ENCODE measurements at places on chromosomes 5 and 9.

GRCh38 chr5:33367416-33367815, 73.3 kb upstream of the TARS1 start:
- no peak for DNase-seq

GRCh38 chr5:67774267-67774552, 441.3 kb upstream of the PIK3R1 start:
- no peak for DNase-seq

DNA sequence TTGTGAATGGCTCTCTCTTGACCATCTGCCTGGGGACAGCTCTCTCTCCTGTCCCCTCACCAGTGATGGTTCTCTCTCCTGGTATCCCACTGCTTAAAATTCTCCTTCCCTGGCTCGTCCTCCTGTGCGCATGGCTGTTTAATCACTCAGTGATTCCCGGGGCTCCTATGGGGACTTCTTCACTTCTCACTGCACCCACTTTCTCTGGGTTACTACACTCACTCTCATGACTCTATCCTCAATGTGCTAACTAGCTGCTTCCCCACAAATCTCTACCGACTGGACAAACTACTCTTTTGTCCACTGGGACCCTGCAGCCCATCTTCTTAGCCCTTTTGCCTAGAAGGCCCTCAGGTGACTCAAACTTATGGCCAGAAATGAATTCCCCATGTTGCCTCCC, 89.1 kb upstream of the TBC1D2 start:
- DNase-seq: no peak

- no peak for DNase-seq
Observed at GRCh38 chr5:53091289-53091688, 18.3 kb downstream of the MOCS2 start.

GRCh38 chr9:124248066-124248465, 9.7 kb upstream of the NEK6 start:
- DNase-seq: no peak

DNA sequence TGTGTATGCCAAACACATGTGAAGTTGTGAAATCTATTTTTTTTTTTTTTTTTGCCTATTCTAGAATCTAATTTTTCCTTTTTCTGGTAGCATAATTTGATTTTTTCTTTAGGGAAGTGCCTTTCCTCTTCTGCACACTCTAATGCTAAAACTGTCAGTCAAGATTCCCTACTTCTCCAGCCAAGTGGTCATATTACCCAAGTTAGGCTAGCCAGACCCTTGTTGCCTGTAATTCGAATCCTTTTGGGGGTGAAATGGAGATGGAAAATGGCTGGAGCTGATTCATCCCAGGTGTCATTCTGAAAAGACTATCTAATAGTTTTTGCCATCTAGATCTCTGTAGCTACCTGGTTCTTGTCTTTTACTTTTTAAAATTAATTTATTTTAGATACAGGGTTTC, 24.8 kb upstream of the UBAP1 start:
- no peak for DNase-seq

GRCh38 chr9:2599896-2600295, 21.7 kb upstream of the VLDLR start:
- no peak for DNase-seq

DNA sequence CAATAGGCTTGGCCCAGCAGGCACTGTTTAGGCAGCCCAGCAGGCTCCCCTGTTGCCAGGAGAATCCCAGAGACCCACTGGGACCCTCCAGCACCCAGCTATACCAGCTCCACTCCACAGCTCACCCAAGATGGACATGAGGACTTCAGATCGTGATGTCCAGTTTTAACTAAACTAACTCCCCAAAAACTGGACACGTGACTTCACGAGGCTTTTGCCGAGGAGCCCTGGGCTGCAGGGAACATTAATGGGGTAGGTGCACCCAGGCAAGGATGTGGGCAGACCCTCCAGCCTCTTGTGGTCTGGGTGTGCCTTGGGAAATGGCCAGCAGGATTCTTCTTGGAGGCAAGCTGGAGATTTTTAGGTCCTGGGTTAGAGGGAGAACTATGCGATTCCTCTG, 8.9 kb upstream of the NKD2 start:
- DNase-seq: no peak

DNA sequence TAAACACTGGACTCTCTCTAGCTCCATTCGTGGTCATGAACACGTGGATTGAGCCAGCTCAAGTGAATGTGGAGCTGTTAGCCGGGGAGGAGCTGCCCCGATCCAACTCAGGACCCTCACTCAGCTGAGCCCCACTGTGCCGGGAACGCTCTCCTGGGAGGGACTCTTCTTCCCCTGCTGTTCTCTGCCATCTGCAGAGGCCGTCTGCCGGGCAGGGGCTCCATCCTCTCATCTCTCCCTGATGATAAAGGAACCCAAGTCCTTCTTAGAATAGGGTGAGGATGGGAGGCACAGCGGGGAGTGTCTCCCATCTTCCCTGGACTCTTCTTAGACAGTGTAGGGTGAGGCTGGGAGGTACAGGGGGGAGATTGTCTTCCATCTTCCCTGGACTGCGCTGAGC, 120.5 kb upstream of the IRX4 start:
- DNase-seq: no peak

- no peak for DNase-seq
Observed at GRCh38 chr5:891117-891836, 1.3 kb downstream of the BRD9 start.

GRCh38 chr5:169697976-169698375, 60.9 kb downstream of the DOCK2 start:
- no peak for DNase-seq

DNA sequence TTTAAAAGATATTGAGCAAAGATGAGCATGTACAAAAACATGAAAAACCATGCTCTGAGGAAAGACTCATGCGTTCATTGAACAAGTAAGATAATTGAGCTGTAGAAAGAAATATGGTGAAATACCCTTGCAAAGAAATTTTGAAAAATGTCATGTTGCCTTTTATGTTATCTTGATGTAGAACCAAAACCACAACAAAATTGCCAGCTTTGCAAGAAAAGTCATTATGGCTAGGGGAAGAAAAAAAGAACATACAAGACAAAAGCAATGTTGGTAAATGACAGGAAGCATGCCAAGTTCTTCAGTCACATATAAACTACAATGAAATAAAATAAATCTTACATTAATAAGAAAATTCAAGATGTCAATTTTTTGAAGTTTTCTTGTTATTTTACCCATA, 368.0 kb downstream of the IRX1 start:
- no peak for DNase-seq

- DNase-seq: no peak
Observed at GRCh38 chr5:3268760-3269330, 326.8 kb upstream of the IRX1 start.

DNA sequence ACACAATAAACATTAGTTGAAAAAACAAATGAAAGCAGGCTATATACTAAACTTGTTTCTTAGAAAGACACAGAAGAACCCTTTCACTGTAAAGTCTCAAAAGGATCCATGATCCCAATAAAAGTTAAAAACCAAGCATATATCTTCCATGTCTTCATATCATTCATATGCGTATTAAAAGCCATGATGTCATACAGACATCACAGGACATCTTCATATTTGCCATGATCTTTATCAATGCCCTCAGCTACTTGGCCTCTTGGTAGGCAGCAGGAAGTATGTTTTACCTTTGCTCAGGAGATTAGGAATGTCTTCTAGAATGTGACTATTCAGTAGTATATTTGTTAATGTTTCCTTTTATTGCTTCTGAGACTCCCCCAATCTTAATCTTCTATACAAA, 16.8 kb downstream of the AP3B1 start:
- DNase-seq: no peak

GRCh38 chr5:170865622-170866021, 3.8 kb downstream of the RANBP17 start:
- DNase-seq: no peak

DNA sequence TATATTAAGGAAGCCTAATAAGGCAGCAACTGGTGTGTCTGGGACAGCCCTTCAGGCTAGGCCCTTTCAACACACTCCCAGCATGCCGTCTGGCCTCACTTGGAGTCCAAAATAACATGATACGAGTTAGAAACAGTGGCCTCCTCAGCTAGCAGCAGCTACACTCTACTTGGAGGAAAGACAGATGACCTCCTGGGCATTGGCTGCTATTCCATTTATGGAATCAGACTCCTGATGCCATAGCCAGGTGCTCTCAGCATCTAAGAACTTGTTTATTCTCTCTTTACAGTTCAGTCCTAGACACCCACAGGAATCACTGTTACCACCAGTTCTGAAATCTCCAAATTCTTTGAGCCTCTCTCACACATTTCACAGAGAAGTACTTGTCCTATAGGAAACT, 31.8 kb downstream of the RUSC2 start:
- no peak for DNase-seq

DNA sequence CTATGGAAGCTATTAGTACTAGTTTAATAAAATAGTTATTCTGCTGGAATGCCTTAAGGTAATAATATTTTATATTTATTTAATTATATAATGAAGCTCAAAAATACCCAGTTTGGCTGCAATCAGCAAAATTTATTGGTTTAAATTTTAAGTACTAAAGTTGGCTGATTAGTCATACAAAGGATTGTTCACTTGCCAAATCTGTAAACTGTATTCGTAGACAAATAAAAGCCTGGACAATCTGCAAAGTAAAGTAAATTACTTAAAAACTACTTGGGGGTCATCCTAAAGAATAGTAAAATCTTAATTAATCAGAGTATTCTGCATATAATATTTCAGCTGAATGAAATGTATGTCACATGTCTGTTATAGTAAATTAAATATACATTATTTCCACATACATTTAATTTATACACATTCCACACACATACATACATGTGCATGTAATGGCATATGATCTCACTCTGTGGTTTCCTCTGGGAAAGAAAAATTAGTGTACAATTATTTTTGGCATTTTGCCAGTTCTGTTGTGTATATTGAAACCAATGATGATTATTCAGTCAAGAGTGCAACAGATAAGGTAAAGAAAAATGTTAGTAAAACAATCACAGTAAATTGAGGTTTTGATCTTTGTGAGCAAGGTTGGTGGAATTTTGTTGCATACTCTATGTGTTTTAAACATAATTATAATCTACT, 455.9 kb downstream of the CDH9 start:
- no peak for DNase-seq

- no peak for DNase-seq
Observed at GRCh38 chr5:82044010-82044409, 72.2 kb downstream of the ATG10 start.

DNA sequence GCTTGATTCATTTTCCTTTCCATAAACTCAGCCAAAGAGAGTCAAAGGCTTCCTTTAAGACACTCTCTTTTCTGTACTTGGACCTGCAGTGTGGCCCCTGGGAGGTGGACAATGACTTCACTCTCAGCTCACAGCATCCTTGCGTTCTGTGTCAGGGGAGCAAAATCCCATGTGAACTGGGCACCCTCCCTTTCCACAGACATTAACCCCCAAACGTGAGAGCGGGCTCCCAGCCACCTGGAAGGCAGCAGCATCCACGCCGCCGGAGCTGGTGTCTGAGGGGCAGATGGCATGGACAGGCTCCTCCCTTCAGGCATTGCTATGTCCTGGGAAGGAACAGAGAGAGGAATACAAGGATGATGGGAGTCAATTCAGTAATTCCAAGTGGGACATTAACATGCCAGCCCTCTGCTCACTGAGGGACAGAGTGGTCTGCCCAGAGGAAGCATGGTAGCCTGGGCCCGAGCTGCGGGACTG, 39.5 kb downstream of the TRIP13 start:
- DNase-seq: no peak

Data from activated CD4-positive, alpha-beta T cell treated with anti-CD3 and anti-CD28 coated beads for 24 hours (primary cell).